Mucosa of gallbladder (tissue), 1 donor: ENCODE measurements at places on chromosomes 7 and 10. TPM values are rescaled to one million over a fixed set of nuclear protein-coding genes. Genes with fewer than 3 reads are reported as not detected.

DNA sequence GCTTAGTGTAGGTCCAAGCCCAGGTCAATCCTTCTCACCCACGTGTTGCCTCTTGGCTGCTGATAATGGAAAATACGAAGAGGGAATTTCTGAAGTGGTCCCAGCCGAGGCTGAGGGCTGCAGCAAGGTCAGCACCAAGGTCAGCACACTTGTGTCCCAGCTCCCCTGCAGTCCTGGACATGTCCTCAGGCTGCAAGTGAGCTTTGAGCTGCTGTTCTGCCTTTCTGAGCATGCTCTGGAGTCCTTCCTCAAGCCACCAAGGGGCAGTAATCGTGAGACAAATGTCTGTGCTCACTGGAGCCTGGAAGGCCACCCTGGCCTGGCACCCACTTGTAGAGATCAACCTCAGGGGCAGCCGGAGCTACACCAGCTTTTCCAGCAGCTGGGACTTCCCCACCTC is 28.3 kb downstream of the DRGX start:
- no peak for DNase-seq

DNA sequence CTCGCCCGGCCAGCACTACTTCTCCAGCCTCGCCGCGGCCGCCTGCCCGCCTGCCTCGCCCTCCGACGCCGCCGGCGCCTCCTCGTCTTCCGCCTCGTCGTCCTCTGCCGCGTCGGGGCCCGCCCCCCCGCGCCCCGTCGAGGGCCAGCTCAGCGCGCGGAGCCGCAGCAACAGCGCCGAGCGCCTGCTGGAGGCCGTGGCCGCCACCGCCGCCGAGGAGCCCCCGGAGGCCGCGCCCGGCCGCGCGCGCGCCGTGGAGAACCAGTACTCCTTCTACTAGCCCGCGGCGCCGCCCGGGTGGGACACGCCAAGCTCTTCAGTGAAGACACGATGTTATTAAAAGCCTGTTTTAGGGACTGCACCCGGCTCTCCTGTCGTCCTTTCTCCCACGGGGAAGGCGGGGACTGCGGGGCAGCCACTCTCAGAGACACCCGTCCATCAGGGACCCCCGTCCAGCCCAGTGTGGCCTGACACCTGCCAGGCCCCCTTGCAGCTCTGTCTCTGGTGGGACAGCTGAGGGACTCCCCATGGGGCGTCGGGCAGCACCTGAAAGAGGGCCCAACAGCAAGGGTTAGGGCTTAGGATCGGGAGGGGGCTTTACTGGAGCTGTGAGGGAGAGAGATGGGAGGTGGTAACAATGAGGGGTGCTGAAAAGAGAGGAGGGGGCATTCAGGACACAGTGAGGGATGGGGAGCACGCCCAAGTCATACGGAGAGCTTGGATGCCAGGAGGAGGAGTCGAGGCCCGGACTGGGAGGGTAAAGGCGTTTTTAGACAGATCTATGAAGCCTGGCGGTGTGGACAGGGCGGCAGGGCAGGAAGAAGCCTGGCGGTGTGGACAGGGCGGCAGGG is 34.7 kb downstream of the SPDYE6 start:
- no peak for DNase-seq

DNA sequence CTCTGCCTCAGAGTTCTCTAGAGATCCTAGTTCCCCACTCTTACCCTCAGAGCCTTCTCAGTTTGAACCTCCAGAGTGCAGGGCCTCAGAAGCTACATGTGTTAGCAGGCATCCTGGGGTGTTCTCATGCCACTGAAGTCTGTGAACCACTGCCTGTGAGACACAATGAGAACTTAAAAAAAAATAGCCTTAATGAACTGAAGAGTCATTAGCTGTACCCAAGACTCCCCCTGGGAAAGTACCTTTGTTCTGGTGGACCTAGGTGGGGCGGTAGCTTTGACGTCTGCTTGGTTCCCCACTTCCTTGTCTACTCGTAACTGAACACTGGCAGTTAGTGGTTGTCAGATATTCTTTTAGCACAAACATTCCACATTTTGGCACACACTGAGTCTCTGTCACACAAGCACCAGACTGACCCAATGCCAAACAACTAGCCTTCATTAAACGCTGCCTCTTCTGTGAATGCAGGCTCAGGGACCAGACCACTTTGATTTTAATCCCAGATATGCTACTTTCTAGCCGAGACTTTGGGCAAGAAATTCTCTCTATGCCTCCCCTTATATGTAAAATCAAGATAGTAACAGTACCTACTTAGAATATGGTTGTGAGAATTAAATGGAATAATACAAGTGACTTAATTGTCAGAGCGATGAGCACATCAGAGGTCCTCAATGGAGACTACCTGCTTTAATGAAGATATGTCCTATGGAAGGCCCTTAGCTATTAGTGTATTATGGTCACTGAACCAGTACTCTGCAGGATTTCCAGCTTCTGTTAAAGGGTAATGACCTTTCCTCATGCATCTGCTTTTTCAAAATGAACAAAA is 75.3 kb upstream of the CC2D2B start:
- DNase-seq: no peak

DNA sequence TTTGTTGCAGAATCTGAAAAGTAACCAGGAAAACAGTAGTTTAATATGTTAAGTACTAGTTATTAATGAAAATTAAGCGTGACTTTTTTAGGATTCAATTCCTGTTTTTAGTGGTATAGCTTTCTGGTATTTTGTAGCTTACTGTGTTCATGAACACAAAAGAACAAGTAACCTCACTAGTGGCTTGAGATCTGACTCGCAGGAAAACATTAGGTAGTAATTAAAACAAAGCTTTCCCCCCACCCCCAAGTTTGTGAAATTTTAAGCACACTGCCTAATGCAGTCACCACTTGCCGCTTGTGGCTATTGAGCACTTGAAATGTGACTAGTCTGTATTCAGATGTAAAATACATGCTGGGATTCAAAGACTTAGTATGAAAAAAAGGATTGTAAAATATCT is 102.5 kb upstream of the RPA3 start:
- no peak for DNase-seq

DNA sequence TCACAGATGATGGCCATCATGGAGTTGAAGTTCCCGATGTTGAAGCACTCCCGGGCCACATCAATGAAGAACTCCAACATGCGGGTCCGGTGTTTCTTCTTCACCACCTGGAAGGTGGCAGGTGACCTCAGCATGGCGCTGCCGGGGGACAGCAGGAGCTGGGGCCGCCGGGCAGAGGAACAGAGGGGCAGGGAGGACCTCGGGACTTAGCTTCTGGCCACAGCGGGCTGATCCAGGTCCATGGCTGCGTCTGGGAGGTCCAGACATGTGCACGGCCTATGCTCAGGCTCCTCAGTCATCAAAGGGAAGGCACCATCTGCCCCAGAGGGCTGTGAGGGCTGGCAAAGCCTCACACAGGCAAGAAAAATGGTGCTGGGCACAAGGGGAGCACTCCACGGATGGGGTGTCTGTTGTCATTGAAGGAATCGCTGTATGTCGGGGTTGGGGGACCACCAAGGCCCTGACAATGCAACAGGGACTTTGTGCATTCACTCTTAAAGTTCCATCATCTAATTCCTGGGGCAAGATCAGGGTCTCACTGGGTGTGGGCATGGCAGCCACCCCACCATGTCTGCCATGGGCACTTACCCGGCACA is 60.9 kb downstream of the CSGALNACT2 start:
- DNase-seq: peak; percentile 7

DNA sequence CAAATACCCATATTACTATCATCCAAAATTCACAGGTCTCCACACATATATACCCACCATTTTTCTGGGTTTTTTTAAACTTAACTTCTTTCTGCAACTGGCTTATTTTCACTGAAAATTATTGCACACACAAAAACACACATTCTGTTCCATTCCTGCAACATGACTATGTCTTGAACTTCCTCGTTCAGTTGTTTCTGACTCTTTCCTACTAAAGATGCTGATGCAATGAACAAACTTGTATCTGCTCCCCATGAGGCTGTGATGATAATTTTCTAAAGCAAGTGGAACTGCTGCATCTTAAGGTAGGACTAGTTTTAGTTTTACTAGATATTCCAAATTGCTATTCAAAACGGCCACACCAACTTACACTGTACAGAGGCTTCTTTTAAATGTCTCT is 77.7 kb downstream of the OSBPL3 start:
- DNase-seq: no peak

DNA sequence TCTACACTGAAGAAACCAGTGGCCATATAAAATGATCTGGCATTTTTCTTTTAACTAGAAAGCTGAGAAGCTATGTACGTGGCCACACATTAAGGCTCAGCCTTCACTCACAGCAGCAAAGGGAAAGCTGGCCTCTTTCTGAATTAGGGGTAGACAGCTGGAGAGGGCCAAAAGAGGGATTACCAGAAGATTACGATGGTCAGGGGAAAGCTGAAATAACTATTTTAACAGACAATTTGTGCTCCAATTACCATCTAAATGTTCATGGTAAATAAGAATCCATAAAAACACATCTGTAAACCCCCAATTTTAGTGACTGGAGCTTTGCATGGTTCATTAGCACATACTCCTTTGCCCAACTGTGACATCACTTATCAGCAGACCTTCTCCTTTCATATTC is 314.3 kb downstream of the HPSE2 start:
- no peak for DNase-seq

DNA sequence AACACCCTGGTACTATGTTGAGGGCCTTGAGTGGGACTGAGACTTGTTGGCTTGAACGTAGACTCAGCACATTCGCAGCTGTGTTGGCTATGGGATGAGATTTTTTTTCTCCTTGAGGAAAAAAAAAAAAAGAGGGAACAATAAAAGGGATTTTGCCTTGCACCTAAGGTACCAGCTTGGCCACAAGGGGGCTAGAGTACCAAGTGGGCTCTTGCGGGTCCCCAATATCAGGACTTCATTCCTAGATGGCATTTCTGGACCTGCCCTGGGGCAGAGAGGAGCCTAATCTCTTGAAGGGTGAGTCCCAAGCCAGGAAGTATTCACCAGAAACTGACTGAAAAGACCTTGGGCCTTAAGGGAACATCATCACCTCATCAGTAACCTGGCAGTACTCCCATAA is 1083.6 kb upstream of the PHF14 start:
- DNase-seq: no peak

DNA sequence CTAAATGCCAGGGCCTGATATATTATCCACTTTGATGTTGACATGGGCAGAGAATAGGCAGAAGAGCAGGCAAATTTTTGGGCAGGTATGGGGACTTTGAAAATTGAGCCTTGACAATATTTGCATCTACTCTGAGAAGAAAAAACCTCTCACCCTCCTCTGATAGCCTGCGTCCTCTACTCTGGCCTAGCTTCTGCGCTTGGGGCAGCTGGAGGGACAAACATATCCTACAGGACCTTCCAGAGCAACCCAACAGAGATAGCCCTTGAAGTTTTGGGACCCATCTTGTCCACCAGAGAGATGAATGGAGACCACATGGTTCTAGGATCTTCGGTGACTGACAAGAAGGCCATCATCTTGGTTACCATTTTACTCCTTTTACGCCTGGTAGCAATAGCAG is at the start of gene TAS2R60:
TAS2R60 (plus strand) TSS at position 301 of the 400 bp plus-strand sequence; CDS start at position 301, 0 bp downstream.
- no peak for DNase-seq

PTN gene
- 39.3 TPM for total RNA-seq

PCLO gene
- 7.4 TPM for total RNA-seq

ADCYAP1R1 gene
- 7.2 TPM for total RNA-seq

LRMDA gene
- total RNA-seq: 17.1 TPM

PMS2 gene
- total RNA-seq: 10.5 TPM
